ENCODE measurements at places on chromosomes 5 and 9.

DNA sequence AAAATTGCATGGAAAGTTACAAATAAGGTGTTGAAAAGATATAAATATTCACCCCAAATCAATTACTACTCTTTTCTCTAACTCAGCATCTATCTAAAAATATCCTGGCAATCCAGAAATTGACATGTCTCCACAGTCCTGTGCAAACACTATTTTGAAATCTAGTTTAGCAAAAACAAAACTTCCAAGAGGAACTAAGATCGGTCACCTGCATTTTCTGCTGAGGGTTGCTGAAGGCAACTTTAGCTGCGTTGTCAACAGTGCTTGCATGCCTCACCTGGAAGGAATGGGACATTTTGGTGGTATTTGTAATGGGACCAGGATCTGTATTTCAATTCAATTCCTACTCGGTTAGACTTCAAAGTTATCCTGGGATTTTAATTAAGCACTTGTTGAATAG is 398.3 kb downstream of the NTRK2 start:
- DNase-seq = no peak

DNA sequence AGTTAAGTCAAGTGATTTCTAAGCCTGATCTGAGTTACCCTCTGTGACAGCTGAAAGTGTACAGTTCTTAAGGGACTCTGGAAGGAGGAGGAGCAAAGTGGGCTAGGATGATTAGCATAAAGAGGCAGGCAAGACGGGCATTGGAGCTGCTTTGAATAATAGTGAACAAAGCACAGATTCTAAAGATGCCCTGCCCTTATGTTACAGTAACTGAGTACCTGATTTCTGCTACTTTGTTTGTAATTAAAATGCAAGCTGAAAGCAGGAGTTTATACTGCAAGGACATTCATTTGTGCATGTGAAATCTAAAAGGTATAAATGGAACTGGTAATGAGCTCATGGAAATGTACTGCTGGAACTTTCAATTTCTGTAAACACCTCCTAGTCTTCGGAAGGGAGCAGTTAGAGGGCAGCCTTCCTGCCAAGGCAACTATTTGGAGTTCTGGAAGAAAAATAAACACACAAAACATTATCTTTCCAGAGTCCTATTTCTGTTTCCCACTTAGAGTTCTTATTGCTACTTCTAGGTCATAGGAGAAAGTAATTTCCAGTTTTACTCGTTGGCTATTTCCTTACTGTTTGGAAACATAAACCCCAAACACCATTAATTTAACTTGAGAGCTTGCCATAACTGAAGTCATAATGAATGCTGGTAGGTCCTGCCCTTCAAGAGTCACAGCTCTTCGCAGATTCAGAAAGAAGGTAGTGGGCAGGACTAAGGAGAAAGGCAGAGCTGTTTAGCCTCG is at the start of gene RANBP3L:
TSS of gene RANBP3L (minus strand) at position 45 of the 746 bp plus-strand sequence. CDS start 486 bp downstream, outside the sequence.
- no peak for DNase-seq

- DNase-seq = no peak
These were observed 188.7 kb downstream of the ROR2 start for GRCh38 chr9:91761362-91761761.

GRCh38 chr5:137431051-137431450 is 68.1 kb downstream of the SPOCK1 start:
- DNase-seq = no peak

- no peak for DNase-seq
These were observed 190.6 kb downstream of the ISL1 start for GRCh38 chr5:51573835-51574234.

DNA sequence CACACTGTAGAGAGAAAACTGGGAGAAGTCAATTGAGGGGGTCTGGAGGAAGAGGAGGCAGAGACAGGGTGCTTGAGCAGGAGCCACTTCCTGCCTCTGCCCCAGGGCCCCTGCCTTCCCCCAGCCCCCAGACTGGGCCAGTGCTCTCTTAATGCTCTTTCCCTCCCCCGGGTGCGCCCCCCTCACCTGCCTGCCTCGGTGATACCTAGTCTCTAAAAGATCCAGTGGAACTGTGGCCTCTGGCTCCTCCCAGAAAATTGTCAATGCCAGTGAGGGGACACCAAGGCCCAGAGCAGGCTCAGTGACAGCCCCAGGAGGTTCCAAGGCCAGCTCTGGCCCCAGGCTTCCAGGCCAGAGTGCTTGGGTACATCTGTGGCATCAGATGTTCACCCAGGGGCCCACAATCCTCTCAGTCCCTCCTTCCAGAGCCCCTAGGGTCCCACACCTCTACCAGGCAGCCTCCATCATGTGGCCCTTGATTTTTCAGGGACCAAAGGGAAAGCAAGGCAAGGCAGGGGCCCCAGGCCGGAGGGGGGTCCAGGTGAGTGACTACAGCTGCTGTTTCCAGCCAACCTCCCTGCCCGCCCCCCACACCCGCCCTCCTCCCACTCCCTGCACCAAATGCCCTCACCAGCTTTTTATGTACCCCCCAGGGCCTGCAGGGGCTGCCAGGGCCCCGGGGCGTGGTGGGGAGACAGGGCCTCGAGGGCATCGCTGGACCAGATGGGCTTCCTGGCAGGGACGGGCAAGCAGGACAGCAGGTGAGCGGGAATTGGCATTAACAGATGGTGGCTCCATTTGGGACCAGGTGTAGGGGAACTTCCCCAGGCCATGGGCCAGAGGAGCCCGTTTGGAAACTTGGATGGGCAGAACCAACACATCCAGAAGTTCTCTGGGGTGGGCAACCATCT is 33.1 kb upstream of the ORM1 start:
- no peak for DNase-seq

DNA sequence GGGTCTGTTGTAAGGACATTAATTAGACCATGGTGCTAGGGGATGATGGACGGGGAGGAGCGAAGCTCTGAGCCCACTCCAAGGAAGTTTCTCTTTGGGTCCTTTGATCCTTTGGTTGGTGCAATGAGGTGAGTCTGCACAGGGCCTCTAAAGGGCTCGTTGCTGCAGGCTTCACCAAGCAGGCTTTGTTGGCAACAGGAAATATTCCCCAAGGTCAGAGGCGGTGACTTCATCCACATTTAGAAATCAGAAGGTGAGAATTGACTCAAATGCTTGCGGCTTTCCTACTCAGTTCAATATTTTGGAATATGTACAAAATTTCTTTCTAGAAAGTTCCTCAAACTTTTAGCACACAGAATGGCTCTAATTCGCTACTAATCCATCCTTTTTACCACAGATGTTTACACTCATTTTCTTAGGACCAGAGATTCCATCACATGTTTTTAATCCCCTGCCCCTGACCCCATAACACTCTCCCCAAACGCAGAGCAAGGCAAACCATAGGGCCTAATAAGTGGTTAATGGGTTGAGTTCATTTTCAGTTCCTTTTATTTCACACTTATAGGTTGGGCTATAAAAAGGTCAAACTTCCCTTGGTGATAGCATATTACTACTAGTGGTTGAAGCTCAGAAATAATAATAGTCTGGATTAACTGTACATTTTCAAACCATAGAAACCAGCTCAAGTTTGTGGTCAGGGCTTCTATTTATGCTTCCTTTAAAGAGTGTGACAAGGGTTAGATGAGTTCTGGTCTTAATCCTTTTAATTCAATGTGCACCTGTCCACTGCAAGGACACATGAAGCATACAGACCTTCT is 37.3 kb upstream of the TMEM252 start:
- no peak for DNase-seq

DNA sequence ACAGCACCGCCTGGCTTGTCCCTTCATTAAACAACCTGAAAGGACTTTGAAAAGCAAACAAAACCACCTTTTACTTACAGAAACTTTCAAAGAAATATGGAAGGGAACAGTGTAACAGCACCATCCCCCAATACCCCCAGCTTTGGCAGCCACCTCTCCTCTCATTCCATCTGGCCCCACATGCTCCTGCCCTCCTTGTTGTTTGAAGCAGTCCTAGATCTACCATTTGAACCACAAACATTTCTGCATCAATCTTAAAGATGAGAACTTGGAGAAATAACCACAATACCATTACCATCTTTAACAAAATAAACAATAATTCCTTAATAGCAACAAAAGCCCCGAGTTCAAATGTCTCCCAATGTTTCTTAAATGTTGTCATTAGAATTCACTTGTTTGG is 17.8 kb upstream of the COL15A1 start:
- no peak for DNase-seq

GRCh38 chr5:103849934-103850333 is 287.3 kb upstream of the NUDT12 start:
- DNase-seq = no peak

GRCh38 chr5:128116445-128116844 is 32.9 kb downstream of the SLC12A2 start:
- DNase-seq = no peak

DNA sequence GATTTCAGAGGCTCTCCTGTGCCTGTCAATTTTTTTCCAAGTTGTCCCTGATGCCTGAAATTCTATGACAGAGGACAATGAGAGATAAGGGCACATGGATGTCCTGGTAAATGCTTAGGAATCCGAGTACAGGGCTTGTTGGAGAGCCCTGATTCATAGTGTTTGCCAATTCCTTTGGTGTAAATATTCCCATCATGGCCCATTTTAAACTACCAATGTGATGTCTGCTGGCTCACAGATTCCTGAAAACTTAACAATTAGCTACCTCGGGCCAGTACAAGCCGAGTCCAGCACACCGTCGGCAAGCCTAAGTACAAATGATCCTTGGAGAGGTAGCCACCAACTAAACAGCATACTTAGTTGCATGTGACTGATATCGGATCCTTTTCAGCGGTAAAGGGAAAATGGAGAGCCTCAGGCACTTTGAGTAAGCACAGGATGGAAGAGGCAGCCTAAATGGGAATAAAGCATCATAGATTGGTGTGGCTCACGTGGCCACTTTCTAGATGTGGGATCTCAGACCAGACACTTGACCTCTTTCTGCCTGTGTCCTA is 3.6 kb downstream of the ITK start:
- DNase-seq = no peak

DNA sequence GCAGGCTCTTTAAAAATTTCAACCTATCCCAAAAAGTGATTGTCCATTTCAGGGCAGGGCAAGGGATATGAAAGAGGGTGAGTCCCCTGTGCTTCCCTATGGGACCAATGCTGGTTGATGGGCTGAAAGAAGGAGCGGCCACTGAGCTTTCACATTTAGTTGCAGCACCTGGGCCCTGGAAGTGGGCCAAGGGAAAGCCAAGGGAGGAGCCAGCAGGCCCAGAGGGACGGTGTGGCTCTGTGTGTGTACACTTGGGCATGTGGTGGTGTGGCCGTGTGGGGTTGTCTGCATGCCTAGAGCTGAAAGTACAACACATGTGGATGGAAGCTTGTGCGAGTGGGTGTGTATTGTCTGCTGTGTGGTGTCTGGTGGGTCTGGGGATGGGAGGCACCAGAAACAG is 14.0 kb upstream of the PSMD5 start:
- DNase-seq = no peak

DNA sequence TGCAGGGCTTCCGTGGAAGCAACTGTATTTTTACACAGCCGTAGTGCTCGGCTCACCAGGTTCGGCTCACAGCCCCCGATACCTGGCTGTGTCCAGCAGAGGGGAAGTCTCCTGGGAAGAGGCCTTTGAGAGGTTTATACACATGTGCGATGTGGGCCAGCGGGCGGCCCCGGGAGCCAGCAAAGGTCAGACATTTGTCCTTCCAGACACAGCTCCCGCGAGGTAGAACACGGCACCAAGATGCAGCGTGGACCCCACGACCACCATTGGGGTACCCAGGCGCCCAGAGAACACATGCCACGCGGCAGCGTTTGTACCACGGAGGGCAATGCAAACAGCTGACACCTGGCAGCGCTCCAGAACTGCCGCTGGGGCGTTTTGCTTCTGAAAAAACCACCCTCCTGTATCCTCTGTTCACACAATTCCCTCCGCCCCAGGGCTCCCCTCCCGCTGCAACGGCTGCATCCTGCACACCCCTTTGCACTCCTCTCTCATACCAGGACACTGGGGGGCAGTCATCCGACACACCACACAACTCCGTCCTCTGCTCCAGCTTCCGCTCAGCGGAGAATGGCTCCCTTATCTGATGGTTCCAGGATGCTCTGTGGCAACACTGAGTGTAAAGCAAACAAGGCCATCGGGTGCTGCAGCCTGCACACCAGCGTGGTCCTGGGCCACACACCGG is 235.3 kb downstream of the SYK start:
- peak; percentile 22 for DNase-seq

- no peak for DNase-seq
These were observed 86.7 kb upstream of the PCA3 start for GRCh38 chr9:76677481-76678055.

DNA sequence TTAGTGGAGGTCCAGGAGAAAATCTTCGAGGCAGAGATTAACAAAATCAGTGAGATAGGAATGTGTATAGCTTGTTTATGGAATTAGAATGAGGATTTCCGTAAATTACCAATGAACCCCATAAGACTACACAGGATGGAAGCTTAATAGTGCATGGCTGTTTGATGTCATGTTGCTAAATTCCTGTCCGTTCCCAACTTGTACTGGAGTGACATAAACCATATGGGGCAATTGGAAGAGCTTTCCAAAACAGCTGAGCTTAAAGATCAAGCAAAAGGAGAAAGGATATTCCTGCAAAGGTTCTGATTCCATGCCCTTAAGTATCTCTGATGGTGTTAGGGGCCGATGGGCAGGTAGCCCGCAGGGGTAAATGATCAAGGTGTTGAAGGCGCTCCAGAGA is 17.4 kb downstream of the GLE1 start:
- DNase-seq = no peak

DNA sequence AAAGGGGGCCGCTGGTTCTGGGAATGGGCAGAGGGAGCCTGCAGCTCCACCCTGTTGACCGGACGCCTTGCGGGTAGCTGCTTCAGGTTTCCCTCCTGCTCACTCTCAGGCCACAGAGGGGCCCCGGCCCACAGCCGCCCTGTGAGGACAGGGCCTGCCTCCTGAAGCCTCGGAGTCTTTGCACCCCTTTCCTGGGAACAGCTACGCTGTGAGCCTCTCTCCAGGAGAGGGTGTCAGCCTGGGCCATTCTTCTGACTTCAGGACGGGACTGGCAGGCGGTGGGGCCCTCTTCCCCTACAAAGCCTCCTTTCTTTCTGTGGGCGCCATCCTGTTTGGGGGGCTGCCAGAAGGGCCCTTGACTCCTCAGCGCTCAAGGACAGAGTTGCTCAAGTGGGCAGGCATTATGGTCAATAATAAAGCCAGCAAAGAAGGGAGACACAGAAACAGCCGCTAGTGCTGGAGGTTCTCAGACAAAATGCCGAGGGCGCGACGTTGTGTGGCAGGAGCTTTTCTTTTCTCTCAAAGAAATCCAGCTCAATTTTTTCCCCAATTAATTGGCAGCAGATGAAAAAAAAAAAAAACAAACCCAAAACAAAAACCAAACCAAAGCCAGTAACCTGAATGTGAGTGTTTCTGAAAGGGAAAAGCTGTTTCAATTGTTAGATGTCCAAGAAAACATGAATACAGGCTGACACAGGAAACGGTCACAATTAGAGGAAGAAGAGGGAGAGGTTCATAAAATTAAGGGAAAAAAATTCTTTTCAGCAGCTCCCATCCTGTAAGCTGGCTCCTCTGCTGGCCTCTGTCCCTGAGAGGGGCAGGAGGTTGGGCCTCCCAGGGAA is 12.8 kb upstream of the SLC25A51 start:
- DNase-seq = no peak

- DNase-seq = no peak
These were observed 459.9 kb upstream of the ZNF462 start for GRCh38 chr9:106403081-106403480.
